ENCODE measurements at places on chromosomes 13 and 19.

- DNase-seq = no peak
Measured at GRCh38 chr13:111999352-111999751, 67.6 kb upstream of the SOX1 start.

DNA sequence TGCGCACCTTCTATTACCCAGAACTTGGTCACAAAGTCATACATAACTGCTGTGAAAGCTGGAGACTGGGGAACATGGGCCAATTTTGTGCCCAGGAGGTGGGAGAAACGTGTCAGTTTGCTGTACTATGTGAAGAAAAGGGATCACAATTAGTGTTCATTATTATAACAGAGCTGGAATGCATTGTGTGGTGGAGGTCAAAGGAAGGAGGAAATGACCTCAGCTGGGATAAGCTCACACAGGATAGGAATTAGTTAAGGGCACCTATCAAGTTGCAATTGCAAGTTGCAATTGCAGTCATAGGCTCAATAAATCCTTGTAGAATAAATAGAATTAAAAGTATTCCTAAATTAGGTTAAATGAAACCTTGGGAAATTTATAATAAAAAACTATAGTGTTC lies 103.9 kb upstream of the OBI1 start:
- DNase-seq = no peak

- DNase-seq = no peak
Measured at GRCh38 chr13:77868717-77869116, 49.9 kb downstream of the EDNRB start.

DNA sequence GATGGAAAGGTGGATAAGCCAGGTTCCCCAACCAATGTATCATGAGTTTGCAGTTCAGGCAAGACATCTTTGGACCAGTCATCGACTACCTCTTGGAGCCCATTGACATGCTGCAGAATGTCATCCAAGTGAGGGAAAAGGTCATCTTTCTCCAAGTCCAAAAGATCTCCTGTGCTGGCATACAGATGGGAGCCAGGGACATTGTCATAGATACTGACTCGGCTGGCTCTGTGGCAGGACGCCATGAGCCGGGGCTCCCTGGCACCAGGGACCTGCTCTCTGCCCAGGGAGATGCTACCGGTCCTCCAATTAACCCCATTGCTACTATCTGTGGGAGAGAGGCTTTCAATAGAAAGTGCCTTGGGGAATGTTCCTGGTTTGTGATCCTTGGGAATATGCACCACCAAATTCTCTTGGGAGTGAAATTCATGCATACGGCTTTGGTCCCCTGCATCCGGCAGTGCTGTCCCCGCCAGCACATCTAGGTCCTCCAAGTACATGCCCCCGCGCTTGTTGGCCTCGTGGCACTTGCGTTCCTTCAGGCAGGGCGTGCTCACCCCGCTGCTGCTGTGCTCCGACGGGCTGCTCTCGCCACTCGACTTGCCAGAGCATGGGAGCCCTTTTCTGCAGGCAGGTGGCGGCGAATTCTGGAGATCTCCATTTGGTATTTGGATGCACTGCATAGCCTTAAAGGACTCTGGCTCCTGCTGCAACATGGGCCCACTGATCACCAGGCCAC lies 113.0 kb downstream of the KL start:
- no peak for DNase-seq

GRCh38 chr13:112106478-112107141 lies 39.7 kb downstream of the SOX1 start:
- no peak for DNase-seq

GRCh38 chr19:3108775-3109174 lies 14.6 kb downstream of the GNA11 start:
- no peak for DNase-seq

- no peak for DNase-seq
Measured at GRCh38 chr19:34259367-34260095, 5.2 kb downstream of the GARRE1 start.

GRCh38 chr19:1315470-1316166 lies 29.9 kb downstream of the EFNA2 start:
- no peak for DNase-seq

DNA sequence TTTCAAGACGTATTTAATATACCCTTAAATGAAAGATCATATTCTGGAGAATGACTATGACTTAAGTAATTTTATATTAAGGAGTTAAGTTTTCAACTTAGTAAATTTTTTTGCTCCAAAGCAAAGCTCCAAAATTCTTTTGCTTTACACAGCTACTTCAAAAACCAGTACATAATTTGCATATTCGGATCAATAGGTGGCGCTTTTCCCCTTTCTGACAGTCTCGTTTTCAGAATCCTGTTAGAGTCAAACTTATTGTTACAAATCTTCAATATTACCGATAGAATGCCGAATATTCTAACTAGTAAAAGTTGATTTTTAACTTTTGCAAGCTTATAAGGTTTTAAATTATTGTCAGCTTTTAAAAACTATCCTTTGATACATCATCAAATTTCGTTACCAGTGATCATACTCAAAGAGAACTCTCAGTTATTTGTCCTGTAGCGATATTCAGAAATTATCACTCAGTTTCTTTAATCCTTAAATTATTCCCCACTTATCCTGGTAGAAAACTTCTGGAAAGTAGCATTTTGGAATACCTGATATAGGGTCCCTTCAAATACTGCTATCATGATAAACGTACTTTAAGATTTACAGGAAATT lies 852.7 kb upstream of the KLHL1 start:
- no peak for DNase-seq

DNA sequence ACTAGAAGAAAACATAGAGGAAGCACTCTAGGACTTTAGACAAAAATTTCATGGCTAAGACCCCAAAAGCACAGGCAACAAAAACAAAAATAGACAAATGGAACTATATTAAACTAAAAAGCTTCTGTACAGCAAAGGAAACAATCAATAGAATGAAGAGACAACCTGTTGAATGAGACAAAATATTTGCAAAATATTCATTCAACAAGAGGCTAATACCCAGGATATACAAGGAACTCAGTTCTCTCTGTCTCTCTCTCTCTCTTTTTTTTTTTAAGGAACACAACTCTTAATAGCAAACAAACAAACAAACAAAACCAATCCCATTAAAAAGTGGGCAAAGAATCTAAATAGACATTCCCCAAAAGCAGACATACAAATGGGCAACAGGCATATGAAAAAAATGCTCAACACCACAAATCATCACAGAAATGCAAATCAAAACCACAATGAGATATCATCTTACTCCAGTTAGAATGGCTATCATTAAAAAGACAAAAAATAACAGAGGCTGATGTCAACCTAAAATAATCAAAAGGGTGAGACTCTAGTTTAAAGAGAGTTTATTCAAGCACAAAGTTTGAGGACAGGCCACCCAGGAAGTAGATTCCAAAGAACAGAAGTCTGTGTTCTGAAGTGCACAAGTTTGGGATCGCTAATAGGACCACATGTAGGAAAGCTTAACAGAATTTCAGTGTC lies 27.1 kb upstream of the SLC7A9 start:
- no peak for DNase-seq

GRCh38 chr13:25232937-25233515 lies 54.3 kb downstream of the MTMR6 start:
- no peak for DNase-seq

DNA sequence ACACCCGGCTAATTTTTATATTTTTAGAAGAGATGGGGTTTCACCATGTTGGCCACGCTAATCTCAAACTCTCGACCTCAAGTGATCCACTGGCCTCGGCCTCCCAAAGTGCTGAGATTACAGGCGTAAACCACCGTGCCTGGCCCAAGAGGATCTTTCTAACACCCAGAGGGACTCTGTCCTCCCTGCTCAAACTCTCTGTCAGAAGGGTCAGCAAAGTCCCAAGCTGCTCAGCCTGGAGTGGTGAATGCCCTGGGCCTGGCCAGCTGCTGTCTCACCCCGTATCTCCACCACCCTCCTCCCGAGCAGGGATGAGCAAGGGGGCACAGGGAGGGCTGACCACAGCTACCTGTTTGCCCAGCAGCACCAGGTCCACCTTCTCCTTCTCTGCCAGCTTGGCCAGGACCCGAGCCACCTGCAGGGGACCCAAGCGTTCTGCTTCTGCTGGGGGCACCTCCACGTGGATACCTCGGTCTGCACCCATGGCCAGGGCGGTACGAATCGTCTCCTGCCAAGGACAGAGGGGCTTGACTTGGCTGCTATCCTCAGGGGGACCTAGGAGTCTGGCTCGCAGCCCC lies 10.9 kb upstream of the VSIG10L start:
- no peak for DNase-seq

- DNase-seq = no peak
Measured at GRCh38 chr13:105587786-105588185, 947.7 kb downstream of the EFNB2 start.

DNA sequence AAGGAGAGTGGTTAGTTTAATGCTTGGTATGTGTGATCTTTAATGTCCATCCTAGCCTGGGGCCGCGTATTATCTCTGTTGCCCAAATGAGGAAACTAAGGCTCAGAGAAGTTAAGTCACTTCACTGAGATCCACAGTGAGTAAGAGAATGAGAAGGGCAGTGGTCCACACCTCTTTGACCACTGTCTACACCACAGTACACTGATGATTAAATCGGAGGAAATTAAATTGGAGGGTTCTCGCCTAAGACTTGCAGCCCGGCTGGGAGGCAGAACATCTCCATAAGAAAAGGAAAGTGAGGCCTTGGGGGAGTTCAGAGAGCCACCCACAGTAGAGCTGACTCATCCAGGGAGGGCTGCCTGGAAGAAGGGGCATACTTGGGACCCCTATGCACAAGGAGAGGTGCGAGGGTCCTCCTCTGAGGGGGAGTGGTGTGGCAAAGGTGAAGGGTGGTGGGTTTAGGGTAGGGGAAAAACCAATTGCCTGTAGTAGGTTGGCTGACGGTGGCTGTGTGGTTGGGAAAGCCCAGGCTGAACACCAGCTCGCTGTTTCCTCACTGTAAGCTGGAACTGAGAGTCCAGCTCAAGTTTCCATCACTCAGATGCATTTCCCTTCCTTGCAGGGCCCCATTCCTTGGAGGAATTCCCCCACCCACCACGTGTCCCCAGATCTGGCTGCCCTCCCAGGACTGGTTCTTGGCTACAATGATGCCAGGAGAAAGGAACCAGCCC lies 15.0 kb upstream of the DHRS12 start:
- no peak for DNase-seq

DNA sequence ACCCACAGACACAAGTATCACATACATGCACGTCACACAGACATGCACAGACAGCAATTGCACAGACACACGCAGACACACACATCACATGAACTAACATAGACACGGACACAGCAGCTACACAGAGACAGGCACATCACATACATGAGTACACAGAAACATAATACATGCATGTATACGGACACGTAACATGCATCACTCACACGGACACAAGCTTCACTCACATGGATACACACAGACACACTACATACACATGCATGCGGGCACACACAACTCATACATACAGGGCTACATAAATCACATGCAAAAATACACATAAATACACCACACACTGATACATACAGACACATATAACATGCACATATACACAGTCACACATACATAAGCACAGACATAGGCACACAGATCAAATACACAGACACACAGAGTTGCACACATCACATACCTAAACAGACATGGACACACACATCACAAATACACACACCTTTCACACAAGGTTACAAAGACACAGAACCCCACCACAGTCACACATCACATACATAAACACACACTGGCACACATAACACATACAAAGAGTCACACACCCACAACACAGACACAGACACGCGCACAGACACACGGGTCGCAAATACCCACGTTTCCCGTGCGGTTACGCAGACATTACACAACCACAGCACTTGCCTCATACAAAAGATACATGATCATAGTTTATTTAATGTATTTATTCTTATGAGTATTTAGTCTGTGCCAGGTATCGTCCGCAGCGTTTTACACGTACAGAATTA lies 1.1 kb upstream of the LMTK3 start:
- no peak for DNase-seq

GRCh38 chr19:920051-920864 lies 3.1 kb downstream of the KISS1R start:
- DNase-seq = no peak
